ENCODE measurements at places on chromosomes 12 and 14. TPM values are rescaled to one million over a fixed set of nuclear protein-coding genes. Genes with fewer than 3 reads are reported as not detected.

GRCh38 chr12:18135509-18135908 is 45.5 kb upstream of the RERGL start:
- no peak overlapping the region for H3K4me3 ChIP-seq
- H3K27me3 ChIP-seq = no peaks in the 10 kb centered on the region
- H3K36me3 ChIP-seq = no peaks in the 10 kb centered on the region
- no peaks in the 10 kb centered on the region for H3K4me1 ChIP-seq

DNA sequence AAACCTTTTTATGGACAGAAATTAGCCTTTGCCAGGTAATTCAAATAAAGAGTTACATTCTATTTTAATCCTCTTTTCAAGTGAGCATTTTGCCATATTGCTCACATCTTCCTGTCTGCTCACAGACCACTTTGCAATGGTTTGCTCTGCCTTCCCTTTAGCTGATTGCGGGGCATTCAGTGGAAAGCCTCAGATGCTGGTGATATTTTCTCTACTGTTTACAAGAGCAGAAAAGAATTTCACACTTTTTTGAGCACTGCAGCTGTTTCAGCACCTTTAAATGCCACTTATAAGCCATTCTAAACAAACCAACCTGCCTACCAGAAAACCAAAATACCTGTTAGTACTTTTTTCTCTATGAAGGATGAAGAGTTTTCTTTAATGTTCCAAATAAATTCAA is 195.7 kb upstream of the LRIG3 start:
- no peaks in the 10 kb centered on the region for H3K36me3 ChIP-seq
- H3K4me3 ChIP-seq = no peak overlapping the region
- no peak for DNase-seq
- no peaks in the 10 kb centered on the region for H3K4me1 ChIP-seq
- no peak overlapping the region for H3K27ac ChIP-seq

Gene NPFF
- total RNA-seq = not detected

Gene CRIP2
- total RNA-seq = 55.5 TPM

DNA sequence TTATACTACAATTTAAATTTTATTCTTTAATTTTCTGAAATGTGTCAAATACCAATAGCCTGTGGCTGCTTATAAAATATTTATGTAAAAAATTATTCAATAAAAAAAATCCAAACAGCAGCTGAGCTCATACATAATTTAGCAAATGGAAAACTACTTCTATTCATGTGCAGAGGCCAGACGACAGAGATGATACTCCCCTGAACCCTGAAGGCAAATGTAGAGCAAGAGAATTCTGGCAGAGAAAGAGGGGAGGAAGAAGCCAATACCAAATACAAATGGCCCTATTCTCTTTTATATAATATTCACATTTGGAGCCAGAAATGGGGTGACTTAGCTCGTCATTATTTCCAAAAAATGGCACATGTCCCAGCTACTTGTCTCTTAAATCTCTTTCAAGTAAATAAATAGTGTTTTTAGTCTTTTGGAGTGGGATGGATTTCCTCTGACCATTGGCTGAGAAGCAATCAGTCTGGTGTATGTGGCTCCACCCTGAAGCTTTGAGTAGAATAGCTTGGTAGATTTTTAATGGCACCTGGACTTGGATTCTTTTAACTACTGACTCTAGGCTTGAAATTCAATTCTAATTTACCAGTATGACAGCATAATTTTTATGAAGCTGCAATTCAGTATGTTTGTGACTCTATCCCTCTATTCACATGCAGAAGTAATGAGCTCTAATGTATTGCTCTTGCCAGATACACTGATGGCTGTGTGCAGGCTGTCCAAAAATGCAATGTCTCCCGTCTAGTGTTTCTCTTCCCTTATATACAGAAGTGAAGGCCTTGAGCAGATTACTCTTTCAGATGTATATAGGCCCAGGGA is 113.4 kb upstream of the SCAF11 start:
- H3K27ac ChIP-seq = no peak overlapping the region
- H3K27me3 ChIP-seq = no peaks in the 10 kb centered on the region
- no peaks in the 10 kb centered on the region for H3K4me1 ChIP-seq
- H3K36me3 ChIP-seq = no peaks in the 10 kb centered on the region
- H3K4me3 ChIP-seq = no peak overlapping the region

Gene CCDC88C
- 81.0 TPM for total RNA-seq

- no peak overlapping the region for H3K4me3 ChIP-seq
- no peaks in the 10 kb centered on the region for H3K4me1 ChIP-seq
- no peak for DNase-seq
Measured at GRCh38 chr14:97946240-97946639, 1149.1 kb downstream of the VRK1 start.

DNA sequence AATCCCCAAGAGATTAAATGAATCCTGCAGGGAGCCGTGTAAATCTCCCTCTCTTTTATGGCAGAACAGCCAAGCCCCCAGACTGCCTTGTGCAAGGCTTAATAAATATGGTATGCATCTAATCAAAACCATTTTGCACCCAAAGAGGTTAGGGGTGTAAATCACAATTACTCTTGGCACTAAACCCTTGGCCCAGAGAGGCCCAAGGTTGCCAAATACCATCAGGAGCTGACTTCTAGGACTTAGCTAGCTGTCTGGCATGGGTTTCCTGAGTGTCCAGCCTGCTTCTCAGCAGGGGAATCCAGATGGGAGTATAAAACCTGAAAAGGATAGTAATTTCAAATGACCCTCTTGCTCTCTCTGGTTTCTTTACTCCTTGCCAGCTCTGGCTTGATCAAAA is 610.4 kb downstream of the MED13L start:
- no peak overlapping the region for H3K4me3 ChIP-seq
- no peaks in the 10 kb centered on the region for H3K27me3 ChIP-seq
- no peaks in the 10 kb centered on the region for H3K36me3 ChIP-seq
- DNase-seq = no peak

Gene RFX4
- not detected for total RNA-seq

DNA sequence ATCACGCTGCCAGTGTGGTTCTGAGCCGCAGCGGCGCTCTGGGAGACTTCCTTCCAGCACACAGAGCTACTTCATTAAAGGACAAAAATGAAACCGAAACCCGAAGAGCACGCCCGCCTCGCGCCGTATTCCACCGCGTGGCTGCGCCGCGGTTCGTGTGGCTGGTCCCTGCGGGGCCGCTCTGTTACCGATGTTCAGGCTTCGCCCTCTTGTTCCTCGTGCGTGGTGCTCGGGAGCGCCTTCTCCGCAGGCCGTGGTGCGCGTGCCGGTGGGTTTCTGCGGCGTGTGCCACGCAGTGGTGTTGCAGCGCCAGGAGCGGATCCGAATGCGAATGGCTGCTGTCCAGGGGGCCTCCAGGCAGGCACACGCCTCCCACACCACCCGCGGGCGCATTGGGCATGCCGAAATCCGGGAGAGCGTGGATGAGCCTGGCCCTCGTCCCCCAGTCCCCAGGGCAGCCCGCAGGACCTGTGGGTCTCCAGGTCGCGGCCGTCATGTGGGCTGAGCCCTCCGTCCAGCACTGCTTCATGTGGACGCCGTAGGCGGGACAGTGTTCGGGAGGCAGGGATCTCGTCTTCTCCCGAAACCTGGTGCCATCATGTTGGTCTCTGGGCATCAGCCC is 91.2 kb downstream of the ADGRD1 start:
- no peak overlapping the region for H3K27ac ChIP-seq
- H3K27me3 ChIP-seq = no peaks in the 10 kb centered on the region
- no peak for DNase-seq
- H3K4me1 ChIP-seq = peaks cover 3% of the 10 kb centered on the region

GRCh38 chr12:52298677-52299190 is 7.4 kb upstream of the KRT81 start:
- H3K27me3 ChIP-seq = no peaks in the 10 kb centered on the region
- no peak for DNase-seq
- no peak overlapping the region for H3K27ac ChIP-seq

GRCh38 chr14:74217672-74218448 is 21.4 kb upstream of the VSX2 start:
- H3K27ac ChIP-seq = no peak overlapping the region
- no peak overlapping the region for H3K4me3 ChIP-seq
- H3K36me3 ChIP-seq = no peaks in the 10 kb centered on the region

- H3K27ac ChIP-seq = no peak overlapping the region
- H3K4me3 ChIP-seq = no peak overlapping the region
- no peaks in the 10 kb centered on the region for H3K4me1 ChIP-seq
- no peaks in the 10 kb centered on the region for H3K27me3 ChIP-seq
- no peak for DNase-seq
Measured at GRCh38 chr12:23197266-23197665, 572.3 kb downstream of the ETNK1 start.

Gene MMP17
- total RNA-seq = 7.1 TPM

GRCh38 chr12:4116251-4117111 is 157.1 kb upstream of the CCND2 start:
- H3K27me3 ChIP-seq = no peaks in the 10 kb centered on the region
- no peak overlapping the region for H3K4me3 ChIP-seq
- H3K27ac ChIP-seq = no peak overlapping the region
- H3K4me1 ChIP-seq = peaks cover 12% of the 10 kb centered on the region
- H3K36me3 ChIP-seq = no peaks in the 10 kb centered on the region

DNA sequence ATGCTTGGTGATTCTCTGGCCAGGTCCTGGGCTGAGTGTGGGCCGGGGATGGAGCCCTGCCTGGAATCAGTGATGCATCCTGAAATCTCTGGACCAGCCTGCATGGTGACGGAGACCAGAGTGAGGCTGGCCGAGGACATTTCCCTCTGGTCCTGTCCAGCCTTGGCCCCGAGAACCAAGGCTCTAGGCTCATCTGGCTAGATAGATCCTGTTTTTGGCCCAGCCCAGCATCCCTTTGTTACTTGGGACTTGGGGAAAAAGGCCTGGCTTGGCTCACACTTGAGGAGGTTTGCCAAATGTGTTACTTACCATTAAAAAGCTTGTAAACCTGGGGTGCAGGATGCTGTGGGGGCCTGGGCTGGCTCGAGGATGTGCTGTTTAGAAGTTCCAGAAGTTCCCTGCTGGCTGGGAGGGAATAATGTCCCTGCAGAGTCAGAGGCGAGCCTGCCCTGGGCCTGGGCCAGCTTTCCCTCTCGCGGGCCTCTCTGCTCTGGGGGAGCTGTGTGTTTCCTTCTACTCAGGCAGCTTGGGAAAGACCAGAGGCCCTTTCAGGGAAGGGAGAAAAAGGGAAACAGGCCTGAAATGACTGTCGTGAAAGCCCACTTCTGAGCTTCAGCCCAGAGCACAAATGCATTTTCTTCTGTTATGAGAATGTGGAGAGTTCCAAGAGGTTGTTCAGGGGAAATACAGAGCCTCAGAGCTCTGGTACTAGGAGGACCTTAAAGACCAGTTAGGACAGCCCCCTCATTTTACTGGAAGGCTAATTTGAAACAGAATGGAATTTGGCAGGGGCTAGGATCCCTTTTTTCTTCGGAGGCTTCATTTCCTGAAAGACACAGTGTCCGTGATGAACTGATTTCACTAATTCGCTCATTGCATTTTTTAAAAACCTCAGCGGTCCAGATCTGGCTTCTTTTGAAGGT is 47.2 kb upstream of the CTDSP2 start:
- DNase-seq = peak; percentile 92
- H3K27me3 ChIP-seq = no peaks in the 10 kb centered on the region
- peaks cover 88% of the 10 kb centered on the region for H3K4me1 ChIP-seq
- H3K36me3 ChIP-seq = no peaks in the 10 kb centered on the region

Gene LRP1
- 187 TPM for total RNA-seq

GRCh38 chr12:49086116-49086515 is 8.5 kb downstream of the DHH start:
- peaks cover 28% of the 10 kb centered on the region for H3K4me1 ChIP-seq
- DNase-seq = no peak
- H3K27ac ChIP-seq = no peak overlapping the region
- H3K27me3 ChIP-seq = peaks cover 10% of the 10 kb centered on the region

DNA sequence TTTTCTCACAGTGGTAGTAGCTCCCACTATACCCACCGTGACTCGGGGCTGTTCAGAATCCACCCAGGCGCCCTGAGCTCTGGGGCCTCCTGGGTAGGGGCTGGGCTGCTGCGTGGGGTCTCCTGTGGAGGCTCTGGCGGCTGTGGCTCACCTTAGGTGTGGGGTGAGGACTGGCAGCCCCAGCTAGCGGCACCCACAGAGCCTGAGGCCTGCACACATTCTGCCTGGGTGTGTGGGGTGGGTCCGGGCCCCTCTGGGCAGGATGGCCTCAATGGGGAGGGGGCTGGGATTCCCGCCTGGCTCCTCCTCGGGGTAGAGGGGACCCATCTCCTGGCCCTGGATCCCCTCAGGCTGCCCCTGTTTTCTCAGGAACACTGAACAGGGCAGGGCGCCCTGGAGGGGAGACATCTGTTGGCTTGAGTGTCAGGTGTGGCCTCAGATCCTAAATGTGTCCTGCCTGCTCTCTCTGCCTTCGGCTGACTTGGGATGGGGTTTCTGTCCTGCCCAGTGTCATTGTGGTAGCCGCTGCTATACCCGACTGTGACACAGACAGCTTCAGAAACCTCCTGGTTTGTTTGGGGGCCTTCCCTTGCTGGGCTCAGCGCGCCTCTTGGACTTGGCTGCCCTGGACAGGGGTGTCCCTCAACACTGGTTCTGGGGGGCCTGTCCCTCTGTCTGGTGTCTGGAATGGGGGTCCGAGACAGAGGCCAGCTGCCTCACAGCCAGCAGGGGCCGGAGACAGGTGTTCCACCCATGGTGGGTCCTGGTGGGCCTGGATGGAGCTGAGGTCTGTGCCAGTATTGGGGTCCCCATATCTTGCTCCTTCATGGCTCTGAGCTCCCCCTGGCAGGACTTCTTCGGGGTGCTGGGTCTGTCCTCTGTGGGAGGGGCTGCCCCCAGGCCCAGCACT is 354.9 kb downstream of the TMEM121 start:
- no peaks in the 10 kb centered on the region for H3K27me3 ChIP-seq
- DNase-seq = peak; percentile 18
- no peak overlapping the region for H3K4me3 ChIP-seq
- no peaks in the 10 kb centered on the region for H3K36me3 ChIP-seq
- no peaks in the 10 kb centered on the region for H3K4me1 ChIP-seq

DNA sequence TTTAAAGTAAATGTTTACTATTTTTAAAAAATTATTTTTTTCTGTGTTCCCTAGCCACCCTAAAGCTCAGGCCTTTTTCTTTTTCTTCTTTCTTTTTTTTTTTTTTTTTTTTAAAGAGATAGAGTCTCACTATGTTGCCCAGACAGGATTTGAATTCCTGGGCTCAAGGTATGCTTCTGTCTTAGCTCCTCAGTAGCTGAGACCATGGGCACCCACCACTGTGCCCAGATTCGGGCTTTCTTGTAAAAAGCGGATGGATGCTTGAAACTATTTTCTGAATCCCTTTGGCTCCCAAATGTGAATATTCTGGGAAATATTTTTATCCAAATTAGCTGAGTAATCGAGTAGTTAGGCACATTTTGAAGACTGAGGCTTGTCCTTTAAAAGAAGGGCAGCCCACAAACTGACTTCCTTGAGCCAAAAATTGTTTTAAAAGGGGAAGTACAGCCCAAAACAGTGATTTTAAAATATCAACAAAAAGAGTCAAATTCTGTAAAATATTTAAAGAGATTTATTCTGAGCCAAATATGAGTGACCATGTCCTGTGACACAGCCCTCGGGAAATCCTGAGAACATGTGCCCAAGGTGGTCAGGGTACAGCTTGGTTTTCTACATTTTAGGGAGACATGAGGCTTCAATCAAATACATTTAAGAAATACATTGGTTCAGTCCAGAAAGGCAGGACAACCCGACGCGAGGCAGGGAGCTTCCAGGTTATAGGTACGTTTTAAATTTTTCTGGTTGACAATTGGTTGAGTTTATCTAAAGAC is 28.8 kb upstream of the HIGD1C start:
- H3K4me3 ChIP-seq = peak overlapping the region; percentile 83
- no peaks in the 10 kb centered on the region for H3K36me3 ChIP-seq
- peak overlapping the region; percentile 89 for H3K27ac ChIP-seq
- no peak for DNase-seq
- H3K4me1 ChIP-seq = peaks cover 34% of the 10 kb centered on the region
